ENCODE measurements at places on chromosomes 11 and 22.

DNA sequence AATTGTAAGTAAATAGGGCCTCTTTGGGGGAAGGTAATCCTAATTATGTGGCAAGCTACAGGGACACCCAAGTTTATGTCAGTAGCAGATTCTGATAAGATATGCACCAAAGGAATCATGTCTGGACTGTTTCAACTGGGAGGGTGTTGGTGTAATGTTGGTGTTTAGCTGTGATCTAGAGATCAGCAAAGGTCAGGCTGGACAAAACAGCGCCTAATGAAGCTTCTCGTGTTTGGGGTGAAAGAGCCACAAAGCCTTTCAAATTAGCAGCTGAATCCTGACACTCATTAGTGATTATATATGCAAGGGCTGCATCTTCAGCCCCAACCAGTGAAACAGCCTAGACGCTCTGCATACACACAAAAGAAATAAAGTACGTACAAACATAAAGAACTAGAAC lies 106.3 kb downstream of the MPPED2 start:
- no peak for DNase-seq

DNA sequence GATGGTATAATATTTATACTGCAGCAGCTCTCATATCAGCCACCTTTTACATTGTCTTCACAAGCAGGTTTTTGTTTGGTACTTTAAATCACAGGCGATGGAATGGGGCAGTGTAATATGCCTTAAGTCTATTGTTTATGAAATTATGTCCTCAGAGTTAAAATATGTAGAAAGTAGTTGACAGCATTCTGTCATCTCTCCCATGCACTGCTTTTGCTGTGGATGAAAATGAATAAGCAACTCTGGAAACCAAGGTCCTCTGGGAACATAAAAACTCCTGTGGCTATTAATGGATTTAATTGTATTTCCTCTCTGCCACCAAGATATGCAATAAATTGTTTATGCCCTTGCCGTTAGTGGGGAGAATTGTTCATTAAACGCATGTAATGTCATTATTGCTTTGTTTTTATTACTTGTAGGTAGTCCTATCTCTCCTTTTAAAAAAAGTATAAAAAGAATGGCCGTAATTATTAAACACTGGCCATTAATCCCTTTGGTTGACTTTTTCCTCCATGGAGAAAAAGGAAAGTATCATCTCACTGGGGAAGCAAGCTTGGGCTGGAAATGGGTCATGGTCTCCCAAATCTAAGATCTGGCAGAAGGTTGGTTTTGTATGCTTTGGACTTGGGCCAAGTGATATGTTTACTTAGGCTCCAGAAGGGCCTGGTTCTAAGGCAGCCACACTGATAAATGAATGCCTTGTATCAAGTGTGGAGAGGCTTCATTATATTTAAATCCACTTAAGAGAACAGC lies 13.1 kb downstream of the PACS1 start:
- DNase-seq = no peak

GRCh38 chr22:27045103-27045947 lies 387.9 kb downstream of the MIAT start:
- DNase-seq = no peak

DNA sequence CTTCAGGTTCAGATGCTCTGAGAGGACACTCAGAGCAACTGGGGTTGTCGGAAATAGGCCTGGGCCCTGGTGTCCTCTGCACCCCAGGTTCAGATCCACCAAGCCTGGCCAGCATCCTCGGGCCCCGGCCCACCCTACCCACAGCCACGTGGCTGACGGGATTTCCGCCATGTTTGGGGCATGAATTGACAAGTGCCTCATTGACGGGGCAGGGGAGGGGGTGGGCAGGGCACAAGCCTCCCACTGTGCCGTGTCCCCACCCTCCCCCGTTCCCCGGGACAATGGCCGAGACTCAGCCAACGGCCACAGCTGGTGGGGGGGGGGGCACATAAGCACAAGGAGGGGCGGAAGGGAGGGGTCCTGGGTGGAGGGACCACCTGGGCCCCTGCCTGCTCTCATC lies 8.5 kb downstream of the MYRF start:
- no peak for DNase-seq

DNA sequence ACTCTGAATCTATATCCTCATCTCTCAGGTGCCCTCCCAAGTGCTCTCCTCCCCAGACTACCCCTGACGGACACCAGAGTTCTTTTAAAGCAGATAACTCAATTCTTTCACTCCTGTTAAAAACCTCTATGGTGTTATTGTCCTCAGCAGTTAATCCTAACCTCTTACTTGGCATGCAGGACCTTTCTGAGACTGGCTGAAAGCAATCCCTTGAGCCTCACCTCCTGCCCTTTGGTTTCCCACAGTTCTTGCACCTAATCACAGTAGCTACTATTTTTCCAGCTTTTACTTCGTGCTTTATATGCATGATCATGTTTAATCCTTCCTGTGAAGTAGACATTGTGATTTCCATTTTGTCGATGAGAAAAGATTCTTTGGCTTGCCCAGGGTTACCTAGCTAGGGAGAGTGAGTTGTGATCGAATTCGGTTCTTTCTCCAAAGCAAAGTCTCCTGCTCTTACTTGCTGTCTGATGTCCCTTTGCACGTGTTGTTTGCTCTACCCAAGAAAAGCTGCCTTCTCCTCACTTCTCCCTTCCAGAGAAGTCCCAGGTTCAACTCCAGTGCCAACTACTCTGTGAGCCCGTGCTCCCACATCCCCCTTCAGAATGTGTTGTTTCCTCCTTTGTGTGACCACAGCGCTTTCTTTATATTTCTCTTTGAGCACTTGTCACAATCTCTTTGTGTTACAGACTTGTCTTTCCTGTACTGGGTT lies 2.1 kb downstream of the UBE2L3 start:
- no peak for DNase-seq

GRCh38 chr11:123755813-123756212 lies 1.5 kb upstream of the OR6X1 start:
- no peak for DNase-seq

DNA sequence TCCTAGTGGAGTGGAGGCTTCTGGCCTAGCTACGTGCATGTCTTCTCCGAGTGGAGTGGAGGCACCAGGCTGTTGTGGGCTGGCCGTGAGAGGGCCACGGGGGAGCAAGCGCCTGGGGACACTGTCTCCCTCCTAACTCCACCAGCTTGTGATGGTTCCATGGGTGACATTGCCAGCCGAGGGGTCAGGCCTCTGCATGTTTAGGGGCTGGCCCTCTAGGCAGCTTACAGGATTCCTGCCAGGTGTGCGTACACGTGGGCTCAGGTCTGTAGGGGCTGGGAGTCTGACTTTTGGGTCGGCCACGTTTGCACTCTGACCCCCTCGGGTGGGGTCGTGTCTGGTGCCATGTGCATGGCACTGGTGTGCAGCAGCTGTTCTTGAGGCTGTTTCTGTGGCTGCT lies 31.6 kb downstream of the TBC1D22A start:
- no peak for DNase-seq

DNA sequence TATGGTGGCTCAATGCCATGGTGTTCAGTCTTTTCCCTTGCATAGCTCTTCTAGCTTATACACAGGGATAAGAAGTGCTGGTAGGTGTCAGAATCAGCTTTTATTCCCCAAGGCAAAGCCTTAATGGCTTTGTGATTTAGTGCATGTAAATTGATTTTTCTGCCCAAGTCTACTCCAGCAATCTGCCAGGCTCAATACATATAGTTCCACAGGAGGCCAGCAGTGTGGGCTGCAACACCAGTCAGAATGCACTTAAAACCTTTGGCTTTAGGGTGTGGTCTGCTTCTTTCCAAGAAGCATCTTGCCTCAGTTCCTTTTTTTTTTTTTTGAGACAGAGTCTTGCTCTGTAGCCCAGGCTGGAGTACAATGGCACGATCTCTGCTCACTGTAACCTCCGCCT lies 14.5 kb upstream of the CAPRIN1 start:
- no peak for DNase-seq
